ENCODE measurements at places on chromosomes 11 and 22.
A peak's percentile ranks its signal among the peaks of the same experiment; 100 is the strongest.

DNA sequence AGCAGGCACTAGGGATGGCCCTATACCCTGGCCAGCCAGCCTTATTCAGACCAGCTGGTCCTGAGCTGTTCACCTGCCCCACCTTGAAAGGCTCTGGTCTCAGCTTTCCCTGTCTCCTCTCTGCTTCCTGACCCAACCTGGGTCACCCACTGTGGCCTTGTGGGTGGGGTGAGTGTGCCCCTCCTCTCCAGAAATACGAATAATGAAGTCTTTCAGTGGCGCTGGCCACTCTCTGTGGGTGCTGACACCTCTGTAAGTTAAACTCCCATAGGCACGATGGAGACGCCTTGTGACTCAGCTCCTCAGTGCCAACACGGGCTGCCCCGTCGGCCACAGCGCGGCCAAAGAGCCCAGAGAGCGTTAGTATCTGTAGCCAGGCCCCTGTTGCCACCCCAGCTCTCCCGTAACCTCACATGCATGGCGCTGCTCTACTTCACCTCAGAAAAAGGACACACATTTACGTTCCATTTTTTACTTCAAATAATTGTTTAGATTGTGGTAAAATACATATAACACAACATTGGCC is 74.6 kb upstream of the SEPTIN5 start:
- no peak for DNase-seq

DNA sequence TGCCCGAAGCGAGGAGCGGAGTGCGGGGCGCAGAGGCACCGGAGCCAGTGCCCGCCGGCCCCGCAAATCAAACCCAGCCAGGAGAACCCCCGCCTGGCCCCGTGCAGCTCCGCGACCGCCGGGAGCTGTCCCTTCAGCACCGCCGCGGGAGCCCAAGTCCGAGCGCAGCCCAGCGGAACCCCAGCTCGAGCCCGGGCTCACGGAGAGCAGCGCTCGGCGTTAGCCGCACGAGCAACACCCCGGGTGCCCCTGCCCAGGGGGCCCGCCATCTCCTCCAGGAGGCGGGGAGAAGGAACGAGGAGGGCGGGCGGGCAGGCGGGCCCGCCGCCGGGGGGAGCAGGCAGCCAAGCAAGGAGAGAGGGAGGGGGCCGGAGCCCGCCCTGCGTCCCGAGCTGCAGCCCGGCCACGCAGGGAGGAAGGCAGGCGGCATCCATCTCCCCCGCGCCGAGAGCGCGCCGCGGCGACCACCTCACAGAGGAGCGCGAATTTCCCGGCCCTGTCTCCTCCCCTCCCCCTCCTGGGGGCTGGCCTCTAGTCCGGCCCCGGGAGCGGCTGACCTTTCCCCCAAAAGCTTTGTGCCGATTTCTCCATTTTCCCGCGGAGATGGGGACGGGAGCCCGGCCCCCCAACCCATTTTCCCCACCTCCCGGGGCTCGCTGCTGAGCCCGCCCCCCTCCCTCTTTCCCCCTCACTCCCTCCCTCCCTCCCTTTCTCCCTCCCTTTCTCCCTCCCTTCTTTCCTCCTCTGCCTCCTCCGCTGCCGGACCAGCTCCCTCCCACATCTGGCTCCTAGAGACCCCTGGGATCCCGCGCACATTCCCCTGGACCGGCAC is 621 bp downstream of the KCNC1 start:
- DNase-seq: peak; percentile 89

DNA sequence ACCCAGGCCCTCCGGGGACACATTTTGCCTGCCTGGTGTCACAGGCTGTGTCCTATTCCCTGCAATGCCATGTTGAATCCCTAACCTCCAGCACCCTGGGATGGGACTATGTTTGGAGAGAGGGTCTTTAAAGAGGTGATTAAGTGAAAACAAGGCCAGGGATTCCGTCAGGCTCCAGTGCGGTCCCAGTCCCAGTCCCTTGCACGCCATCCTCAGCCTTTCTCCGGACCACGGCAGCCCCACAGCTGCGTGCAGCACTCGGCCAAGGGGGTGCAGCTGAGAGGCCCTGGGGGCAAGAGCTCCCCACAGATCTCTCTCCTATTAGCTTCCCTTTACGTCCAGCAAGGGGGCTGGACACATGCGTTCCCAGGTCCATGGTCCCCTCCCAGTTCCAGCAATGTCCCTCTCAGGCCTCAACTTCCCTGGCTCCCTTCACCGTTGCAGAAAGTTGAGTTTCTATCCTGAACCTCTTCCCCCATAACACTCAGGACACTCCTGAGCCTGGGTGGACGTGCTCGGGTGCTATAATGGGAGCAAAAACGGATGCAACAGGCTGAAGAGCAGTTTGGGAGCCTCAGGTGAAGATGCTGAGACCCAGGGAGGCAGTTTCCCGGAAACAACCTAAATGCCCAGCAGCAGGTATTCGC is 1422.7 kb downstream of the BRD1 start:
- no peak for DNase-seq

DNA sequence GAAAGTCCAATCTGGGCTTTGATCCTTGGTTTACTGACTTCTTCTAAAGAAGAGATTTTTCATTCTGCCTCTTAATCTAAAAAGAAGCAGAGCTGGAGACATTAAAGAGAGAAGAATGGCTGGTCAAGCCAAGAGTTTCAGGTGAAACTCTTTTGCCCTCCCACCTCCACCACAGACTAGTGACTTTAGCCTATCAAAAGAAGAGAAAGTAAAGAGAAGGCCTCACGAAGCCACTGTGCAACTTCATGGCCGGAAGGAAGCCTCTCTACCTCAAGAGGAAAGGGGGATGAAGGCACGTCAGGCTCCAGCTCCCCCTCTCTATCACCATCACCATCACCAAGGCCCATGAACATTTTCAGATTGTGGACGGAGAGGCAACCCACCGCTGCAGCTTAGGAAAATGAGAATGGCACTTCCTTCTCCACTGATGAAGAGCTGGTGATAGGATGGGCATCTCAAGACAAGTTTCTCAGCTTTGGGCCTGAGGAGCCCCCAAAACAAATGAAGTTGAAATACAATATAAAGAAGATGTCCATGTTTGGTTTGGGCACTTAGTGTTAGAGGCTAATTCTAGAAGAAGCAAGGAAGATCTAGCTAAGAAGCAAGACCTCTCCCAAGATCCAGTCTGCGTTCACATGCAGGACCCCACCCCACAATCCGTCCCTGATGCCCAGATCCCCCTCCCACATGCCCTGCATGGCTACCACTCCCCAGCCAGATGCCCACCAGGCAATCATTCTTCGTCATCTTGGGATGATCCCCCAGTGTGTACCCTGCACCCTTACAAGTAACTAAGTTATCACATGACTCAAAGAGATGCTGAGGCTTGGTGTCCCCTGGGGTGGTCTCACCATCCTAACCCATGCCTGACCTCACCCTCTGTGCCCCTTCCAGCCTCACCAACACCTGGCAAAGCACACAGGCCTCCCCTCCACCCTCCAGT is 52.6 kb downstream of the IGSF9B start:
- no peak for DNase-seq

- DNase-seq: no peak
These were observed 21.5 kb upstream of the CHKA start for GRCh38 chr11:68142441-68143309.

Measured in GM23248 (cell line).